ENCODE measurements at places on chromosomes 5 and 9.
A peak's percentile ranks its signal among the peaks of the same experiment; 100 is the strongest.

DNA sequence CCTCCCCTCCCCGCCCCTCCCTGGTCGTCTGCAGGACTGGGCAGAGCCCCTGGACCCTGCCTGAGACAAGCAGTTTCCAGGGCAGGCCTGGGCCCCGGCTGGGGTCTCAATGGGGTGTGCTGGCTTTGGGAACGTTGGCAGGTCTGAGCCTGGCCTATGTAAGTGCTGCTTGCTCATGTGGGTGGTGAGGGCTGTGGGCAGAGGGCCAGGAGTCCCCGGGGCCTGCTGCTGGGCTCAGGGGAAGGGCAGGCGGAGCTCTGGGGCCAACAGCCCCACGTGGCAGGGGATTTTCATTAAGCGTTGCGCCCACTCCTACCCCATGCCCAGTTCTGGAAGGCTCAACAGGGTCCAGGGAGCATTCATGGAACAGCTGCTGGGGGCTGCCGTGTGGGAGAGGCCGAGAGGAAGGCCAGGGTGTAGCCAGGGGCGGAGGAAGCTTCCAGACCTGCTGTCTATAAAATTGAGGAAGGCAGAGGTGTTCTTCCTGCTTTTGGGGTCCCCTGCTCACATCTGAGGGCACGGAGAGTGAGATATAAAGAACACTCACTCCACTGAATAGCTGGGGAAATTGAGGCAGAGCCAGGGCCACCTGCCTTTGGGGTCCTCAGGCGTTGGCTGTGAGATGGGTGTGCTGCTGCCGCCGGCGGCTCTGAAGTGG lies 32.5 kb downstream of the RXRA start:
- no peaks in the 10 kb centered on the region for H3K36me3 ChIP-seq
- H3K27ac ChIP-seq = no peak overlapping the region
- H3K4me1 ChIP-seq = no peaks in the 10 kb centered on the region
- no peak overlapping the region for H3K4me3 ChIP-seq

DNA sequence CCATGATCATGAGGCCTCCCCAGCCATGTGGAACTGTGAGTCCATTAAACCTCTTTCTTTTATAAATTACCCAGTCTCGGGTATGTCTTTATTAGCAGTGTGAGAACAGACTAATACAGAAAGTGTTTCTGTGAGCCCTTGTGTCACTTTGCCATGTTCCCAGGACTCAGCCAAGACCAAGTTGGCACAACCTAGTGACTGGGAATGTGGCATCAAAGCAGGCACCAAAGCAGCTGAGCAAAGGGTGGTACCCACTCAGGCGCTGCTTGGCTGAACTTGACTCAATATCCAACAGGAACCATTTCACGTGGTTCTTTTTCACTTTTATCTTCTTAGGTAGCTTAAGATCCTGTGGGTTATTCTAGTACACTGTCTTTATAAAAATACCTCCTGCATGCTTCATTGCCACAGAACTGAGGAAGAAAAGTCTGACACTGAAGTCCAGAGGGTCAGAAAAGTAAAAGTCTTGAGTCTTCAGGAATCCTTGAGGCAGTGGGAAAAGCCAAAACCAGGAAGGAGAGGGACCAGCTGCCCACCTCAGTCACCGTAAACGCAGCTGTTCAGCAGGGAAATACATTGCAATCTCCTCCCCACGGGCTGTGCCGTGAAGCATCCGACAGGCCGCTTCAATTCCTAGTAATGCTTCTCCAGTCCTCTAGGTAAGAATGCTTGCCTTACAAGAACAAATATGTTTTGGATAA lies 90.5 kb upstream of the RETREG1 start:
- DNase-seq = no peak
- H3K27ac ChIP-seq = no peak overlapping the region
- no peaks in the 10 kb centered on the region for H3K36me3 ChIP-seq
- peaks cover 4% of the 10 kb centered on the region for H3K27me3 ChIP-seq
- H3K4me1 ChIP-seq = no peaks in the 10 kb centered on the region
- no peak overlapping the region for H3K4me3 ChIP-seq

DNA sequence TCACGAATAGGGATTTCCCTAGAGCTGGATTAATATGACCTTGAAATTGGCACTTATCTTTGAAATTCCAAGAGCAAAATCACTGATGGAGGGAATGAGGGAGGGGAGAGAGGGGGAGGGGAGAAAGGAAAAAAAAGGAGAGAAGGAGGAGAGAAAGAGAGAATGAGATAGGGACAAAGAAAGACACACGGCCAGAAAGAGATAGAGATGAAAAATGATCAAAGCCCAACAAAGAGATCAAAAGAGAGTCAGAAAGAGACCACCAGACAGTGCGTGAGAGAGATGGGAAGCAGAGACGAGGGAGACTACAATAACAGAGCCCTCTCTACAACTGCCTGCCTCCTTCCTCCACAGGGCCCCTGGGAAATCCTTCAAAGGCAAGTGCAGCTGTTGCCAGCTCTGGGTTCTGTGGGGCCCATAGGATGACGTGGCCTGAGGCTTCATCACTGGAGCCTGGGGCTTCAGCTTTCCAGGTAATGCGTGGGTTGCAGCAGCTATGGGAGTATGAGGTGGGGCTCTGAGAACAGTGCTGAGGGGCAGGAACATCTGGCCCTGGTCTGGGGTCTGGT lies 58.3 kb upstream of the SHB start:
- no peak for DNase-seq
- no peaks in the 10 kb centered on the region for H3K36me3 ChIP-seq
- no peak overlapping the region for H3K27ac ChIP-seq
- H3K4me1 ChIP-seq = no peaks in the 10 kb centered on the region
- H3K27me3 ChIP-seq = peaks cover 14% of the 10 kb centered on the region

GRCh38 chr5:38105231-38105570 lies 153.2 kb upstream of the EGFLAM start:
- no peak for DNase-seq
- H3K27ac ChIP-seq = no peak overlapping the region
- no peaks in the 10 kb centered on the region for H3K36me3 ChIP-seq
- H3K4me1 ChIP-seq = no peaks in the 10 kb centered on the region

DNA sequence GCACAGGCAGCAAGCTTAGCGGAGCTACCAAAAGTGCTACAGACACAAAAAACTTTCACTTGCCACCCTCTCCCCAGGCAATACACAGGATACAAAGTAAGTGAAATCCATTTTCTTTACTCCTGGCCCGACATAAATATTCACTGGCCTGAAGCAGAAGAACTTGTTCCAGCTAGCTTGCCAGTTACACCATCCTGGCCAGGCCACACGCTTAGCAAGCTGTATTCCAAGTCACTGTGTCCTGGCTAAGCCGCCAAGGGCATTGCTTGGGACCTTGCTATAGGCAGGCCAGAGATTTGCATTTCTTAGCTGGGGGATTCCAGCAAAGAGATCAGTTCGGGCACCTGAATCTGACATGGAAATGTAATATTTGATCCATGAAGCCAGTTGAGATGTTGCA lies 71.0 kb upstream of the SLC1A3 start:
- no peak overlapping the region for H3K4me3 ChIP-seq
- no peaks in the 10 kb centered on the region for H3K27me3 ChIP-seq
- H3K27ac ChIP-seq = no peak overlapping the region
- no peaks in the 10 kb centered on the region for H3K4me1 ChIP-seq

GRCh38 chr9:133460405-133461175 lies 812 bp downstream of the CACFD1 start:
- no peaks in the 10 kb centered on the region for H3K27me3 ChIP-seq
- peak overlapping the region; percentile 56 for H3K4me3 ChIP-seq
- H3K27ac ChIP-seq = peak overlapping the region; percentile 68

DNA sequence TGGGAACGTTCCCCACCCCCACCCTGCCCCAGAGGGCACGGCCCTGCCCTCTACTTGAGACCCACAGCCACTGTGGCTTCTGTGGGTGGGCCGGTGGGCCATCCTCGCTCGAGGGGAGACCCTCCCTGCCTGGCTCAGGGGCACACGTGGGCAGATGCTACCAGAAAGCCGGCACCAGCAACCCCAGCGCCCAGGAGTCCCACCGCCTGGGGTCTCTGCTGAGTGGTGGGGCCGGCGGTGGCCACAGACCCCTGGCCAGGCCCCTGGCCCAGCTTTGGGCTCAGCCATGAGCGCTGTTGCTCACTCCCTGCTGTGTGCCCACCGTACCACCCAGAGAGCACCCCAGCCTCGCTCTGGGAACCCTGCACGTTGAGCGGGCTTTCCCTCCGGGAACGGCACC lies 16.5 kb upstream of the NRARP start:
- H3K27me3 ChIP-seq = peaks cover 6% of the 10 kb centered on the region
- no peak overlapping the region for H3K4me3 ChIP-seq
- no peak for DNase-seq

- peaks cover 10% of the 10 kb centered on the region for H3K4me1 ChIP-seq
- peak; percentile 69 for DNase-seq
- H3K36me3 ChIP-seq = no peaks in the 10 kb centered on the region
- H3K4me3 ChIP-seq = peak overlapping the region; percentile 58
- H3K27ac ChIP-seq = peak overlapping the region; percentile 82
- H3K27me3 ChIP-seq = peaks cover 53% of the 10 kb centered on the region
Measured at GRCh38 chr5:136080483-136081216, 51.9 kb downstream of the TGFBI start.

DNA sequence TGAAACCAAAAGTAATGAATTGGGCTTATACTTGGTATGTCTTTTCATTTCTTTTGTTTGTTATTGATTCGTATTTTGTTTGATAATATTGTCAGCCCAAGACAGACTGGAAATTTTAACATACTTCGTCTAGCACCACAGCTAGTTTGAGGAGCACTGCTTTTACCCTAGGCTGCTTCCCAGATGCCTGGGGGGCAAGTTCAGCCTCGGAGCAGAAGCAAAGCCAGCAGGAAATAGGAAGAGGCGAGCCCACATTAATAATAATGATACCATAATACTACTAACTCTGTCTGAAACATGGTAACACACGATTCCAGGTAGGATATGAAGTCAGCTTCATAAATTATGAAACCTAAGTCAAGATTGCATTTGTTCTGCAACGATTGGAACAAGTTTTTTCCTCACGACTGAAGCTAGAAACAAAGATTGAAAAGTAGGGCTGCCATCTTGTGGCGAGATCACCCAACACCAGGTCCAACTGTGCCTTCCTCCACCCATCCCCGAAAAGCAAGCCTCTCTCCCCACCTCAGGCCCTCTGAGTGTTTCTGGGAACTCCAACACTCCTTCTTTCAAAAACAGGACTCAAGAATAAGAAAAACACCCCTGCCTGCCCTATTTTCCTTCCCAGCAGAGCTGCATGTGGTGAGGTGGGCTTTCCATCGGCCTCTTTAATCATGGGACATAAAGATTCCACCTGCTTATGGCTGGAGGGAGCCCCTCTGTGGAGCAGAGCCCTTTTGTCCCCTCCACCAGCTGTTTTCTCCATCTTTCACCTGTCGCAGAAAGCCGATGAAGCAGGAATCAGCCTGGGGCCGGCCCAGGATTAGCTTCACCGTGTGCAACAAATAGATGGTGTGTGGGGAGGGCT lies 236.4 kb downstream of the CAAP1 start:
- H3K27me3 ChIP-seq = no peaks in the 10 kb centered on the region
- no peaks in the 10 kb centered on the region for H3K4me1 ChIP-seq
- no peak for DNase-seq
- no peak overlapping the region for H3K4me3 ChIP-seq
- no peak overlapping the region for H3K27ac ChIP-seq
- no peaks in the 10 kb centered on the region for H3K36me3 ChIP-seq

DNA sequence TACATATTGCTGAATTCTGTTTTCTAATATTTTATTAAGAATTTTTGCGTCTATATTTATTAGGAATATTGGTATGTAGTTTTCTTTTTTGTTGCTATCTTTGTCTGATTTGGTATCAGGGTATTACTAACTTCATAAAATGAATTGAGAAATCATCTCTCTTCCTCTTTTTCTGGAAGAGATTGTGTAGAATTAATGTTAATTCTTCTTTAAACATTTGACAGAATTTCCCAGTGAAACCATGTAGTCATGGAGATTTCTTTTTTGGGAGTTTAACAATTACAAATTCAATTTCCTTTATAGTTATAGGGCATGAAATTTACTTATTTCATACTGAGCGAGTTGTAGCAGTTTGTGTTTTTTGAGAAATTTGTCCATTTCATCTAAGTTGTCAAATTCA lies 3.3 kb upstream of the FAM170A start:
- H3K4me1 ChIP-seq = no peaks in the 10 kb centered on the region
- no peak overlapping the region for H3K27ac ChIP-seq
- no peak for DNase-seq
- H3K27me3 ChIP-seq = peaks cover 21% of the 10 kb centered on the region
- no peaks in the 10 kb centered on the region for H3K36me3 ChIP-seq

DNA sequence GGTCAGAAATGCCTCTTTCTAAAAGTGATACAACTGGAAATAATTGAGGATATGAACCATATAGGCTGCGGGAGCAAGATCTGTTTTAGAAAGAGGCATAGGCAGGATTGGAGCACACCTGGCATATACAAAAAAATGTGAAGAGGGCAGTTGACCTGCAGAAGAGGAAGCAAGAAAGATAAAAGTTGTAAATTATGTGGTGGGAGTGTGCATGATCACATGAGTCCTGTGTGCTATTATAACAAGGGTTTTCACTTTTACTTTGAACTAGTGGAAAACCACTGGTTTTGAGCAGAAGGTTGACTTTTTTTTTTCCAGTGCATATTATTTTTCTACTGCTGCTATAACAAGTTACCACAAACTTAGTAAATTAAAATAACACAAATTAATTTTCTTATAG lies 489.3 kb downstream of the ANXA1 start:
- no peak overlapping the region for H3K27ac ChIP-seq
- no peaks in the 10 kb centered on the region for H3K4me1 ChIP-seq
- no peaks in the 10 kb centered on the region for H3K36me3 ChIP-seq
- H3K4me3 ChIP-seq = no peak overlapping the region
- H3K27me3 ChIP-seq = no peaks in the 10 kb centered on the region

DNA sequence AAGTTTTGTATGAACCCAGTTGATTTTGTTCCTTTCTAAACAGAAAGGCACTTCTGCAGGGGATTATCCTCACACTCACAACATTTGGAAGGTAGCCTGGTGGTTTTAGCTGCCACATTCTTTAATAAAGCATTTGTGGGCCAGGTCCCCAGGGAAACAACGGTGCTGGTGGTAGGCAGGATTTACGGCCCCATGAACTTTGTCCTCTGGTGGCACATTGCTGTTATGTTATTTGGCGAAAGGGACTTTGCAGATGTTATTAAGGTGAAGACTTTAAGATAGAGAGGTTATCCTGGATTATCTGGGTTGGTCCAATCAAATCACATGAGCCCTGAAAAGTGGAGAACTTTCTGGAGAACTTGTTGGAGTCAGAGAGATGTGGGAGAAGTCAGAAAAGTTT lies 86.3 kb upstream of the C9orf72 start:
- no peaks in the 10 kb centered on the region for H3K4me1 ChIP-seq
- H3K27ac ChIP-seq = no peak overlapping the region
- no peak overlapping the region for H3K4me3 ChIP-seq
- DNase-seq = no peak
- no peaks in the 10 kb centered on the region for H3K36me3 ChIP-seq
- H3K27me3 ChIP-seq = peaks cover 4% of the 10 kb centered on the region

- H3K27me3 ChIP-seq = no peaks in the 10 kb centered on the region
- H3K4me3 ChIP-seq = peak overlapping the region; percentile 1
- H3K36me3 ChIP-seq = peaks cover 1% of the 10 kb centered on the region
- no peak for DNase-seq
Measured at GRCh38 chr5:142017832-142018427, 5.1 kb upstream of the GNPDA1 start.

GRCh38 chr9:70197216-70198044 lies 61.3 kb upstream of the SMC5 start:
- no peak overlapping the region for H3K27ac ChIP-seq
- H3K4me1 ChIP-seq = no peaks in the 10 kb centered on the region
- H3K4me3 ChIP-seq = no peak overlapping the region
- peaks cover 8% of the 10 kb centered on the region for H3K27me3 ChIP-seq
- no peaks in the 10 kb centered on the region for H3K36me3 ChIP-seq

All from activated T-cell treated with anti-CD3 and anti-CD28 coated beads, Interleukin-2, amount 50 U/mL, for 24 hours (primary cell).